ENCODE measurements at places on chromosomes 1 and 21.

DNA sequence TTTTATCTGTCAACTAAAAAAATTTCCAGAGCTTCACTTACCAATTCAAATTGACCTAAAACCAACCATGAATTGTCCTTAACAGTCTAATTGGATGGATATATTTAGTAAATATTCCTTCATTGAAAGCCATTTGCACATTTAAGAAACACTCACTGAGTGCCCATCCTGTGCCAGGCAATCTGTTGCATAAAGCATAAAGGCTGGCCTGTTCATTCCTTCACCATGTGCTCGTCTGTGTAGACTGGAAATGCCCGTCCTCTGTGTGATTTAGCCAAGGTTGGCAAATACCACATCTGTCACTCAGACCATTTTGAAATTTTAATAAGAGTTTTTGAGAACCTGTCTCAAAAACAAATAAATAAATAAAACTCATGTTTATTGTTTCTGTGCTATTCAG is 57.1 kb downstream of the ZNF684 start:
- DNase-seq = no peak

DNA sequence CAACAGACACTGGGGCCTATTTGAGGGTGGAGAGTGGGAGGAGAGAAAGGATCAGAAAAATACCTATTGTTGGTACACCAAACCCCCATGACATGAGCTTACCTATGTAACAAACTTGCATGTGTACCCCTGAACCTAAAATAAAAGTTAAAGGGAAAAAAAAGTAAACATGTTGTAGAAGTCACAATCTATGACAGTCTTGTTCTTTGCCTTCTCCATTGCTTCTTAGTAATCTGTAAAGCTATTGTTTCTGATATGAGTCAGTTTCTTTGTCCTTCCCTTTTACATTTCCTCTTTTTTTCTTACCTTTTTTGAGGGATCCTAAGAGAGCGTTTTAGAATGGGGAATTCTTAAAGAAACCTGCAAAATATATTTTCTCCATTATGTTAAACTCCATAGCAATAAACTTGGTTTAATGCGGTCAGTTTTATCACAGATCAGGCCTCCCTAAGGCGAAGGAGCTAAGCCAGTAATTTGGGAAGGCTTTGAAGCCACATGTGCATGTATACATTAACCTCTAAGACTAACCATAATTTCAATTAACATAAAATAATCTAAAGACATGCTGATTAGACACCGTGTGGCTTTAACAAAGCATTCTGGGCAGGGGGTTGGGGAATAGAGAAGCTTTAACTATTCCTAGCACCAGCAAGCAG is 77.8 kb upstream of the C1orf105 start:
- no peak for DNase-seq

DNA sequence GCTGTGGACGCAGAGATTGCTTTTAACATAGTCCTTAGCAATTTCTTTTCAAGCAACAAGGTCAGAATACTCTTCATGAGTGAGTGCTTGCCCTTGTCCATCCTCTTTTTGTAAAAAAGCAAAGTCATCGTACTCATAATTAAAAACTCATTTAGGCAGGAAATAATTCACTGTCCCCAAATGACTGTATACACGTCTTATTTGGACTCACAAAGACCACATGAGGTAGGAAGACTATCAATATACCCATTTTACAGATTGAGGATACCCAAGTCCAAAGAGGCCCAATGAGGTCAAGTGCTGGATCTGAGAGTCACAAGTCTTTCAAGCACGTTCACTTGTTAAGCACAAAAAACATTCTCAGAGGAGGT is 13.2 kb downstream of the ITPKB start:
- DNase-seq = no peak

DNA sequence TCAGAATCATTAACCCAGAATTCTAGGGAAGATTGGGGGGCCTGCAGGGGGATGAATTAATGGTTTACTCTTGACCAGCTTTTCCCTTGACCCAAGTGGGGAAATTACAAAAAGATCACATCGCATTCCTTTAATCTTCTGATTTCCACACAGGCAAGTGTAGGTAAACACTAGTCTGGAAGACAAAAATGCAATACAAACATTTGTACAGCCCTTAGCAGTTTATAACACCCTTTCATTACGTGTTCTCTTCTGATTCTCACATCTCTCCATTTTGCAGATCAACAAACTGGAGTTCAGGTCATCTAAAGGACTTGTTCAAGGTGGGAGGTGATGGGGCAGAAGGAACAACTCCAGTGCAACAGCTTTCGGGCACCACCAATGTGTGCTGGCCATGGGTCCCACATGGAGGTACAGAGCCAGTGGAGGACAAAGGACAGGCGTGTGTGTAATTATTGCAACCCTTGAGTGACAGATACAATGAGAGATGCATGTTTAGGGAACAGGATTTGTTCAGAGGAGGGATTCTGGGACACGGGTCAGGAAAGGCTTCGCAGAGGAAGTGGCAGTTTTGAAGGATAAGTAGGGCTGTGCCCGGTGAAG is 20.4 kb downstream of the ATF3 start:
- DNase-seq = no peak

DNA sequence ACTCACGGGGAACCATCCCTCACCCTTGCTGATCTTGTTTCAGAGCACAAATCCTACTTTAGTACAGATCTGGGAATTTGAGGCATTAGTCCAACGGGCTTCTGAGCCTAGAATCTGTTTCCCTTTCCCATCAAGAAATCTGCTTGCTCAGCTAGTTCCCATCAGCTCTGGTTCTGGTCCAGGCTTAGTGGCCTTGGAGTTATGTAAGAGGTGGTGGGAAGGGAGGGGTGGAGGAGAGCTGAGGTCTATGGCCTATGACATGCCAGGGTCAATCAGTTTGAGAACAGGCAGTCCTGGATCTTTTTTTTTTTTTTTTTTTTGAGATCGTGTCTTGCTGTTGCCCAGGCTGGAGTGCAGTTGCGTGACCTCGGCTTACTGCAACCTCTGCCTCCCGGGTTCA is 4.1 kb downstream of the GSTM1 start:
- no peak for DNase-seq

DNA sequence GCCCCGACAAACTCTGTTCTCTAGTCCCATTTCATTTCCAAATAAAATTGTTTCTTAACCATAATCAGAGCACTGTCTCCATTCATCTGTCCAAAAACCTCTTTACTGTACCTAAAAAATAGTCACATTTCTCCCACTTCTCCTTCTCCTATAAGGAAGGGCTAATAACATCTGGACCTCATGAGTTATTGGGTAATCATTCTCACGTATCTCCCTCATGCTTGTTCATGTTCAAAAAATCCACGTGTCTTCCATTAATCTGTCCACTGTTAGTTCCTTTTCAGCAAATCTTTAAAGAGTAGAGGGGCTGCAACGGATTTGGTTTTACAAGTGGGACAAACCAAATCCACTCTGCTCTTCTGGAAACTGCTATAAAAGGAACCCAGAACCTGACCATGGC is 1418.8 kb downstream of the MRPL39 start:
- DNase-seq = no peak

- DNase-seq = no peak
Observed at GRCh38 chr1:47444562-47445465, 7.0 kb downstream of the FOXD2 start.

DNA sequence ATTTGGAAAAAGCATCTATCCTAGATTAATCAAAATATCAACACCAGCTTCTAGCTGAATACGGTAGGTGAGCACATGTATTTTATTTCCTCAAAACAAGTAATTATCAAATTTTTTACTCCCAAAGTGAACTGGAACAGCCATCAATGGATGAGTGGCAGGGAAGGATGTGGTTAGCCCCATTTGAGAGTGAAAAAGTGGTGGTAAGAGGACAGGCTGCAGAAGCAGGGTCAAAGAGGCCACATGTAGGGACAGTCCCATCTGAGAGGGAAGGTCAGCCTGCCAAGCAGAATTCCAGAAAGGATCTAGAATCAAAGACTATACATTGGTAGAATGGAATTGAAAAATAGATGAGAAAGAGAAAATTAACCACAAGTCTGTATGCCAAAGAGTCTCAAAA is 163.8 kb downstream of the SMYD3 start:
- no peak for DNase-seq

DNA sequence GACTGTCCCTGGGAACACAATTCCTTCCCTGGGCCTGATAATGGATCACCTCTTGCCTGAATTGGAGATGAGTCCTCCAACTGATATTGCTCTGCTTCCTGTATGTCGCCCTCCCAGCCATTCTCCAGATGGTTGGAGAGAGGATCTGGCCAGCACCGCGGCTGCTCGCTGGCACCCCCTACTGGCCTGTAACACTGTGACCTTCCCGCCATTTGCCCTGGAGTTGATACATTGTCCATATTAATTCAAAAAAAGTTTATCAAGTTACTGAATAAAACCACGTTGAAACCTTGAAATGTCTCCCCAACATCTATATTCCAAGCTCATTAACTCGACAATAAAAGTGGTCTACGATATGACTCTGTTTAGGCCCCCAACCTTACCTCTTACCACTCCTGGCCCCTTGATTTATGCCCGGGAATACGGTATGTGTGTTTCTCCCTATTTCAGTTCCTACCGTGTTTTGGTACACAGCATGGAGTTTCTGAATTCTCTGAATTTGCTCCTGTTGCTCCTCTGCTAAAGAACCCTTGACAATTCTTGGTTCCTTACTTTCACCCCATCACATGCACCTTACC is 241.8 kb upstream of the KIAA0040 start:
- DNase-seq = no peak

DNA sequence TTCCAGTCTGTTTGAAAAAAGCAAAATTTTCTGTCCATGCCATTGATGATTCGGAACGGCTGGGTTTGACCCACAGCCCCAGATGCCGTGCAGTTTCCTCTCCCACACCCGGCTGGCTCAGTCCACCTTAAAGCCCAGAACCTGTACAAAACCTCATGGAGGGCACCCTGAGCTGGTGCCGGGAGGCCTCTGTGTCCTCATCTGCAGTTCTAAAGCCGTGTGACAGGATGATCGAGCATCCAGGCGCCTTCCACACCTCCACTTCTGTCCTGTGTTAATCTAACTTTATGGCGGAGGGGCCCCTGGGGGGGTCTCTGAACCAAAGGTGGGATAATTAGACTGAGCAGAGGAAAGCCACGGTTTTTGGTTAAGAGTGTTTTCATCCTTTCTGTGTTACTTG is 49.6 kb downstream of the SLC37A1 start:
- DNase-seq = no peak

GRCh38 chr1:109894823-109895719 is 15.6 kb upstream of the CSF1 start:
- DNase-seq = no peak

GRCh38 chr21:38664841-38665240 is 140.9 kb upstream of the ETS2 start:
- DNase-seq = no peak

- DNase-seq = no peak
Observed at GRCh38 chr1:245215071-245215470, 60.3 kb downstream of the KIF26B start.

DNA sequence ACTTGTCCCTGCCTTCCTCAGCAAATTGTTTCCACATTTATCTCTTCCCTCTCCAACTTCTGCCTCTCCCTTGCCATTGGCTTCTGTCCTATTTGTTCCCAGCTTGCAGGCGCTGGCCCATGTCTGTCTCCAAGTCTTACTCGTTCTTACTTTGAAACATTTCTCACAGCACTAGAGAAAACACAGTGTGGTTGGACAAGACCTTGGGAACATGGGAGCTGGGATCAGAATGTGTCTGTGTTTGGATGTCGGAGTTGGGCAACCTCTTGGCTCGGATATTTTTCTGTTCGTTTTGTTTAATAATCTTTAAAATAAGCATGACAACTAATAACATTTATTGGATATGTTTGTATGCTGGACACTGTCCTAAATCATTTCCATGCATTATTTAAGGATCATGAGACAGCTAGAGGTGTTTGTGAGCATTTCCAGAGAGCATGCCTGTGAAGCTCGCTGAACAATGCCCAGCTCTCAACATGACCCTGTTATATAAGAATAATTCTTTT is 5.9 kb upstream of the BRWD1 start:
- DNase-seq = no peak

- peak; percentile 31 for DNase-seq
Observed at GRCh38 chr1:89602871-89603404, 30.0 kb upstream of the LRRC8C start.

DNA sequence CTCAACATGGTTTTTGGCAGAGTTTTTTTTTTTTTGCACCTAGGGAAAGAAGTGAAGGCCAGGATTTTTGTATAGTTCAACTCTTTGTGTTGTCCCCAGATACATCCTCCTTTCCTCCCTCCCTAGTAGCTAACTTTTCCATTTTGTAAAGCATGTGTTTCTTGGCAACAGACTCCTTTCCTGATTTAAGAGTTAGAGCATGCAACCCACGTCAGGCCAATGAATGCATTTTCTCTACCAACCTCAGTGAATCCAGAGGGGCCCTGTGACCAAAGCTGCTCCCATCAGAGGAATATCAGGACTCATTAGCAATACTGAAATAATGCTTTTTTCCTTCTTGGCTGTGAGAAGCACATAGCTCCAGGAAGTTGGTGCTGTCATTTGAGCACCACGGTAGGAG is 287.2 kb downstream of the LMO4 start:
- DNase-seq = no peak

Data from activated CD4-positive, alpha-beta T cell treated with anti-CD3 and anti-CD28 coated beads for 4 hours (primary cell).